Stimulated activated CD4-positive, alpha-beta T cell treated with anti-CD3 and anti-CD28 coated beads, Interleukin-2, amount 100 ng/mL, for 24 hours (primary cell): ENCODE measurements at places on chromosomes 11 and 22.

GRCh38 chr11:65576232-65576866 lies 496 bp downstream of the EHBP1L1 start:
- DNase-seq = no peak

- DNase-seq = no peak
These were observed 68.0 kb upstream of the PRDM11 start for GRCh38 chr11:45078236-45079074.

DNA sequence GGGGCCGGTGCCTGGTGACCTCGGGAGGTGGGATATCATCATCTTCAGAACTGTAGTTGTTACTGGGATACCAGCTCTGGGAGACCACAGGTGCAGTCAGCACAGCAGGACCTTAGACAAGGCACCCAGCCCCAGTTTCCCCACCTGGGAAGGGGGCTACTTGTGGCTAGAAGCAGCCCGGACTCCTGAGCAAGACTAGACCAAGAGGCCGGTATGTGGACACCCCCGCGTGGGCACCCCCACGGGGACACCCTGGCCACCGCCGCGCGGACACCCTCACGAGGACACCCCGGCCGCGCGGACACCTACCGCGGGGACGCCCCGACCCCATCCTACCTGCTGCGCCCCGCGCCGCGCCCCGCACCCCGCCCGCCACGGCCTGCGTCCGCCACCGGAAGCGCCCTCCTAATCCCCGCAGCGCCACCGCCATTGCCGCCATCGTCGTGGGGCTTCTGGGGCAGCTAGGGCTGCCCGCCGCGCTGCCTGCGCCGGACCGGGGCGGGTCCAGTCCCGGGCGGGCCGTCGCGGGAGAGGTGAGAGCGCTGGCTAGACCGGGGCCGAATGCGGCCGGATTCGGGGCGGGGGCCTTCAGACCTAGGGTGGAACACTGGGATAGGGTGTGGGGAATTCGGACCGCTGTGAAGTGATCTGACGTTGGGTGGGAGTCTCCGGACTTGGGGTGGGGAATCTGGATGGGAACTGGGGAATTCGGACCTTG lies at the start of the genes COMT and TXNRD2:
Gene COMT (plus strand): TSS at position 408 of the 718 bp plus-strand sequence. CDS start 20,755 bp downstream, outside the sequence.
Gene TXNRD2 (minus strand): TSS at position 454 of the 718 bp plus-strand sequence. CDS start 15 bp downstream, at position 439.
- DNase-seq = peak; percentile 78

- DNase-seq = no peak
These were observed 10.9 kb upstream of the TSKU start for GRCh38 chr11:76772100-76772782.

DNA sequence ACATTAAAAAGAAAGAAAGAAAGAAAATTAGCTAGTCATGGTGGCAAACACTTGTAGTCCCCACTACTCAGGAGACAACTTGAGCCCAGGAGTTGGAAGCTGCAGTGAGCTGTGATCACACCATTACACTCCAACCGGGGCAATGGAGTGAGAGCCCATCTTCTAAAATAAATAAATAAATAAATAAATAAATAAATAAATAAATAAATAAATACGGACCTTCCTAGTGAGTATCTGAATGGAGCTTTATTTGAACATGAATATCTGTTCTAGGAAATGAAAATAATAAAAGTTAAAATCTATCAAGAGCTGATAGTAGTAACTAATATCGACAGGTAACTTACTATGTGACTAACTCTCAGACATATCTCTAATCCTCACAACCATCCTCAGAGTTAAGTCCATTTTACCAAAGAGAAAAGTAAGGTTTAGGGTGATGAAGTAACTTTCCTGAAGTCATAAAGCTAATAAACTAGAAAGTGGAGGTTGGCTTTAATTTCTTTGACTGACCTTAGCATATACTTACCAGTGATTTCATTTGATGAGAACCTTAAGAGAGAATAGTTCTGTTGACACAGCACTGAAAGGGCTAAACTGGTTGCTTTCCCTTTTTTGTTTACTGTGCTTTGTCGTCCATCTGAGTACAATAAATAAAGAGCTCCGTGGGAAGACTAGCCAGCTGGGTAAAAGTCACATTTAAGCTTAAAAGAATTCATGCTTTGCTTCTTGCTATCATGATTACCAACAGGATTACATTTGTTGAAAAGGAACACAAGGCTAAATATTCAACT lies 22.4 kb downstream of the ENTHD1 start:
- no peak for DNase-seq

GRCh38 chr11:17658211-17658610 lies 61.2 kb upstream of the MYOD1 start:
- no peak for DNase-seq

DNA sequence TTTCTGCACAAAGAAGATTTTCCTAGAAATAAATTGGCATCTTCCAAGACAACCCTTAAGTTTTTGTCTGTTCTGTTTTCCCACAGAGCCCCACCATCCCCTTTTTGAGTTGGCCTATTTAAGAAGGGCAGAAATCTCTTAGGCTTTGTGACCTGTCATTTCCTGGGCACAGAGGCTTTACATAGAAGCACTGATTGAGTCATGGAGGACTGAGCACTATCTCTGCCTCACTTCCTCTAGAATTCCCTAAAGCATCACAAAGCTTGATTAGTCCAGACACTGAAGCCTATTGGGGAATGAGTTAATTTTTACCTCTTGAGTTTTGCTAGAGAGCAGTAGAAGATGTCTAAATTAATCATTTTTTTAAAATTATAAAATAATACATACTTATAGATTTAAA lies 25.4 kb downstream of the TRIM44 start:
- no peak for DNase-seq

DNA sequence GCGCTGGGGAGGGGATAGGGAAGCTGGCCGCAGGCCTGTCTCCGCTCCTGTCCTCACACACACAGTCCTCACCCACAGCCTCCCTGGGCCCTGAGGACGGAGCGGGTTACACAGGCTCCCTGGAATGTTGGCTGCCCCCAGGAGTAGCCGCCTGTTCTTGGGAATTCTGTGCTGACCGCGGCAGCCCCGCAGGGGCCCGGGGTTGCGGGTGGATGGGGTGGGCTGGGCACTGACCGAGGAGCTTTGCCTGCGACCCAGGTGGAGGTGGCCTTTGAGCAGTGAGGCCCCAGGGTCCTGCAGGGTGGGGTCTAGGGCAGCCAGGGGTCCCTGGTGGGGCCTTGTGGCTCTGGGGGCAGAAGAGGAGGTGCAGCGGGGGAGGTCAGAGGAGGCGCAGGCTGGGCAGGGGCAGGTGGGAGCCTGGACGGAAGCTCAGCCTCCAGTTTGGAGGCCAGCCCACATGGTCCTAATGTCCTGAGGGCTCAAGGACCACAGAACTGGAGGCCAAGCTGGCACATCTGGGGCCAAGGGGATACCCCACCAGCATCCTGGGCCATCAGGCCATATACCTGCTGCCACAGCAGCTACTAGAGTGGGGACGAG lies 6.6 kb upstream of the MRGPRG start:
- DNase-seq = no peak

- DNase-seq = no peak
These were observed 38.2 kb upstream of the PAMR1 start for GRCh38 chr11:35563484-35564244.

- peak; percentile 60 for DNase-seq
These were observed 31.9 kb downstream of the FLI1 start for GRCh38 chr11:128725630-128726319.

DNA sequence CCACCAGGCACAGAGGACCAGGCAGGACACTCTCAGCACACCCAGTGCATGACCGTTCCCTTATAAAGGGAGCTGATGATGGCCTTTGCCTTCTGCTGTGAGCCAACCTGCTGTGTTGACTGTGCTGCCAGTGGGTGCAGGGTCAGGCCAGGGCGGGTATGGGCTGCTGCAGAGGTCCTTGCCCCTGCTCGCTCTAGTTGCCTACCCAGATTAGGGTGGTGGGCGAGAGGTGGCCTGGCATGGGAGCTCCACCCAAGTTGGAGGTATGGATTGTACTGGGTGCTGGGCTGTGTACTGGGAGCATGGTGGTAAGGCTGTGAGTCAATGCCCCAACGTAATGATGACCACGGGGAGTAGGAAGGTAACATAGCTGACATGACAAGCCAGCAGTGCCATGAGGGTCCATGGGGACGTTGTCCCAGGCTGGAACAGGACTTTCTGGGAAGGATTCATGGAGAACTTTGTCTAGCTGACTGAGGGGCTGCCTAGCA lies 24.5 kb upstream of the CYP2D6 start:
- DNase-seq = no peak

GRCh38 chr11:91265946-91266345 lies 958.7 kb upstream of the FAT3 start:
- no peak for DNase-seq

GRCh38 chr22:43126501-43127165 lies 16.1 kb downstream of the BIK start:
- DNase-seq = no peak

DNA sequence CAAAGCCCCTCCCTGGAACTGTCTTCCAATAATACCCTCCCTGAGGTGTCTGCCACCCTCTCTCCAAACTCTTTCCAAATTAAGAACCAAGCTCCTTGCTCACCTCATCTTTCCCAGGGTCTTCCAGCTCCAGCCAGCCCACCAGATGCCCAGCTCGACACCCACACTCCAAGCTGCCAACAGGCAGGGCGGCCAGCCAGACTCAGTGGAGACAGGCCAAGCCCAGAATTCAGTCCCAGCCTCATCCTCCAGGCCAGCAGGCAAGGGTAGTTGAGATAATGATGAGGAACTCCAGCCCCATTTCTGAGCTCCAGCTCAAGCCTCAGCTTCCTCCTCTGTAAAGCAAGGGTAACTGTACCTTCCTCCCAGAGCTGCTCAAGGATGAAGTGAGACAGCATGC lies 132.9 kb downstream of the CHST1 start:
- DNase-seq = no peak

DNA sequence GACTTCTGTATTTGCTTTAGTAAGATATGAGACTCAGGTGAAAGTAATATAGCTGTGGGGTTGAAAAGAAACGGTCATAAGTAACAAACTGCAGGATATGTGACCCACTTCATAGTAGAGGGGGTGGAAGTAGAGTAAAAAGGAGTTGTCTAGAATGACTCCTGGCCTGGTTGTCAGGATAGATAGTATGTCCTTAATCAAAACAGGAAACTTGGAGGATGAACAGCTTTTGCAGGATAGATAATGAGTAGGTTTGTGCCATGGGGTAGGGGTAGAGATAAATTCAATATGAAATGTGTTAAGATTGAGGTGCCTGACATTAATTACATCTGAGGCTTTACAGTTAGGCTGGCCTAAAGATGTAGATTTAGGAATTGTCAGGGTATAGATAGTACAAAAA lies 47.0 kb upstream of the B3GNT6 start:
- DNase-seq = no peak
